ENCODE measurements at places on chromosomes 7 and 10.

- DNase-seq = no peak
Measured at GRCh38 chr7:3380886-3381685, 80.0 kb downstream of the SDK1 start.

DNA sequence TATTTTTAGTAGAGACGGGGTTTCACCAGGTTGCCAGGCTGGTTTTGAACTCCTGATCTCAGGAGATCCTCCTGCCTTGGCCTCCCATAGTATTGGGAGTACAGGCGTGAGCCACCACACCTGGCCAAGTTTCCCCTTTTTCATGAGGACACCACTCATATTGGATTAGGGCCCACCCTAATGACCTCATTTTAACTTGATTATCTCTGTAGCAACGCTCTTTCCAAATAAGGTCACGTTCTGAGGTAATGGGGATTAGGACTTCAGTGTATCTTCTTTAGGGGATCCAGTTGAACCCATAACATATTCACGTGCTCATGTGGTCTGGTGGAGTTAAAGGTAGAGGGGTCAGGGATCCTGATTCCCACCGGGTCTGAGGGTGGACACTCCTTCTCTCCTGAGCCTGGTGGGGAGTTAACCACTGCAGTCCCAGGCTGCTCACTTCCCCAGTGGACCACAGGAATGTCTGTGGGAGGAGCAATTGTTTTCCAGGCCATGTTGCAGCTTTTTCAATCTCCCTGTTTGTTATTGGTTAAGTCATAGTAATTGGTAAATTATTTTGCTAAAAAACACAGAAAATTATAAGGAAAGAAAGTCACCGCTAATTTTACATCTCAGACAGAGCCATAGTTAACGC is 130.5 kb downstream of the GRK5 start:
- DNase-seq = no peak

DNA sequence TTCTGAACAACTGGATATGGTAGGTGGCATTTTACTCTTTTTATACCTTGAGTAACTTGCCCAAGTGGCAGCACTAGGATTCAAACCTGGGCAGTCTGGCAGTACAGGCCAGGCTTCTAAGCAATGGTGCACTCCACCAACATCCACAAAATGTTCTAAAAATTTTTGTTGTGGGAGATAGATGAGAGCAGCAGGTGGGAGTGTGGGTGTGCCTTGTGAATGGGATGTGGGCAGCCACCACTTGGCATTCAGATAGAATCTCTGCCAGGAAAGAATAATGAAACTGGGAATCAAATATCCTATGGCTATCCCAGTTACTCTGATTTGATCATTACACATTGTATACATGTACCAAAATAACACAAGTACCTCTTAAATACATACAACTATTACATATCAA is 810.7 kb downstream of the MAGI2 start:
- no peak for DNase-seq

GRCh38 chr10:77074104-77074624 is 563.4 kb downstream of the KCNMA1 start:
- no peak for DNase-seq

DNA sequence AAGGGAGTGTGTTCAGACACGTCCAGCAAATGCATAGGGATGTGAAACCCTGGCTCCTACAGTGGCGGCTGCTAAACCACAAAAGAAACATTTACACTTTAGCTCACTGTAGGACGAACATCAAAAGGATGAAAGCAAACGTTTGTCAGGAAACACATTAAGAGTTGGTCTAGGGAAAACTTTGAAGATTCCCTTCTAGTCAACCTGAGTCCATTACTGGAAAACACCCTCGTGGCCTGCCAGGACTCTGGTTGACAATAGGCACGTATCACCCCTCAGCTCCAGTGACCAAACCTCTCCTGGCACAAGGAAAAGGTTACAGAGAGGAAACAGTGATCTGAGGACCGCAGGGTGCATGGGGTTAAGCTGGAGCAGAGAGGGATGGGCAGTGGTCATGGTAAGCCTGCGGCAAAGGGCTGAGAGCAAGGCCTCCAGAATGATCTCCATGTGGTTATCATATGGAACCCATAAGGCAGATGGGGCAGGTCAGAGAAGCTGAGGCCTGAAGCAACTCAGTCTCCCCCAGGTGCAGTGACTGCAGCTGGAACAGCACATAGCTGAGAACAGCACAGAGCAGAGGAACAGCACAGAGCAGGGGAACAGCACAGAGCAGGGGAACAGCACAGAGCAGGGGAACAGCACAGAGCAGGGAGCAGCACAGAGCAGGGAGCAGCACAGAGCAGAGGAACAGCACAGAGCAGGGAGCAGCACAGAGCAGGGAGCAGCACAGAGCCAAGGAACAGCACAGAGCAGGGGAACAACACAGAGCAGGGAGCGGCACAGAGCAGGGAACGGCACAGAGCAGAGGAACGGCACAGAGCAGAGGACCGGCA is 49.9 kb downstream of the CHST15 start:
- DNase-seq = no peak

DNA sequence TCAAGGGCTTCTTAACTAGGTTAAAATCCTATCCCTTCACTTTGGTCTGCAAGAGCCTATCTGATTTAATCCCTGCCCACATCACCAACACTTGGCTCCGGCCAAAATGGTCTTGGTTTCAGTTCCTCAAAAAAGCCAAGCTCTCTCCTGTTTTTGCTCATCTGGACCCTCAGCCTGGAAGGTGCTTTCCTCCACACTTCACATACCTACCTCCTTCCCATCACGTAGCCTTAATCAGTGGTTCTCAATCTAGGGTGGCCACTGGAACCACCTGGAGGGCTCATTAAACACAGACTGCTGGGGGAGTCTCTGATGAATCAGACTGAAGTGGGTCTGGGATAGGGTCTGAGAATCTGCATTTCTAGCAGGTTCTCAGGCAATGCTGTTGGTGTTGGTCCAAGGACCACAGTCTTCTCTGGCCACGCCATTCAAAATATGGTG is 227.0 kb upstream of the AOAH start:
- DNase-seq = no peak

GRCh38 chr7:76262683-76263402 is 39.6 kb upstream of the HSPB1 start:
- DNase-seq = peak; percentile 73

GRCh38 chr10:129788215-129788614 is 175.9 kb downstream of the EBF3 start:
- no peak for DNase-seq

DNA sequence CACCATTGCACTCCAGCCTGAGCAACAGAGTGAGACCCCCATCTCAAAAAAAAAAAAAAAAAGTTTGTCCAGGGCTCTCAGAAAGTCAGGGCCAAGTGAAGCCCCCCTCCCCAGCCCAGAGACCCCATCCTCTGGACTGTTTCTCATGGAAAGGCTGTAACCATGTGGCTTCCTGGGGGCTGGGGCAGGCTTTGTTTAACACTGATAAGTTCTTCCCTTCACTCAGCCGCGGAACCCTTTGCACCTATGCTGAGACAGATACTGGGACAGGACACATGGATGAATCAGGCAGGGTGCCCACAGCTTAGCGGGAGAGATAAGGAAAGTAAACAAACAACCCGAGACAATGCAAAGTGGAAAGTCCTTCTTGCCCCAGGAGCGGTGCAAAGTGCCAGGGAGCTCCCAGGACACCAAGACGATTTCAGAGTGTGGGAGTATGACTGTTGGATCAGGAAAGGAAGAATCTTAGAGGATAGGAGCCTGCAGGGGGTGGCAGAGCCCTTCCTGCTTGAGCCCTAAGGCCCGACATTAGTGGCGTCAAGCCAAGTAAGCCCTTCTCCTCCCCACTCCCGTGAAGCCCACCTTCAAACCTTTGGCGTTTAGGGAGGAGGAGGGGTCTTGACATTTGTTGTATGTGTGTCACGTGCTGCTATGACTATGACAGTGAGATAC is 11.6 kb downstream of the MLXIPL start:
- DNase-seq = peak; percentile 62

DNA sequence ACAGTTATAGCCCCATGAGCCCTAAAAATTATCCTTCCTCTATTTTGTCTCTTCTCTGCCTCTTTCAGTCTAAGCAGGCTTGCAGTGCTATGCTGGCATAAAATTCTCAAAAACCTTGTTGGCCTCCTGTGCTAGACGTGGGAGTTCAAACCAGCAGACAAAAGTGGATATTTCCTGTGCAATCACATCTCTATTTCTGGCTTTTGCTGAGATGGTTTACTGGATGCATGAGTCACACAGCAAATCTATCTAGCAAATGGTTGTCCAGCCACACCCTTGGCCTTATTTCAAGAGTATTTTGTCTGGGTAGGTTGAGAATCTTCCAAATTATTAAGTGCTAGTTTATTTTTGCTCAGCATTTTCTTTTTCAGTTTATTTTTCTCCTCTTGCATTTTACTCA is 370.8 kb downstream of the CDC14C start:
- DNase-seq = peak; percentile 76

GRCh38 chr10:28997734-28998133 is 291.1 kb upstream of the LYZL1 start:
- DNase-seq = no peak

DNA sequence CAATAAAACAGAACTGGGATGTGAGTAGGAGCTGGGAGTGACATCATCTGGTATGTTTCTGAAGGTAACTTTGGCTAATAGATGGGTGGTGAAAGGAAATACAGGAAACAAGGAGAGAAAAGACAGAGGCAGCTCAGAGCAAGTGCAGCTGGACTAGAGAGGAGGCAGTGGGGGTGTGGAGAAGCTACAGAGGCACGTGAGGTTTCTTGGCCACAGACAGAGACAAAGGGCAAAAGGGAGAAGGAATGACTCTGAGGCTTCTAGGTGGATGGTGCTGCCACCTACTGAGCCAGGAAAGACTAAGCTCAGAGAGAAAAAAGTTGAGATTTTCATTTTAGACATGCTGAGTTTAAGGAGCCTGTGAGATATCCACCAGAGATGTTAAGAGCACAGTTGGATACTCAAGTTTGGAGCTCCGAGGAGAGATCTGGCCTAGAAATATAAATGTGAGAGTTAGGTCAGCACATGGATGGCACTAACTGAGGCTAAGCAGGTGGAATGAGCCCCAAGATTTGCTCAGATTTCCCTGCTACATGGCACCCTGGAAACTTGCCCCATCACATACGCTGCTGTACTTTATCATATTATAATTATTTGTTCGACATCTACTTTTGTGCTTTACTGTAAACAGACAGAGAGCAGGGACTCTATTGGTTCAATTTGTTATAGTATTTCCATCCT is 293.0 kb upstream of the IMMP2L start:
- DNase-seq = peak; percentile 62

DNA sequence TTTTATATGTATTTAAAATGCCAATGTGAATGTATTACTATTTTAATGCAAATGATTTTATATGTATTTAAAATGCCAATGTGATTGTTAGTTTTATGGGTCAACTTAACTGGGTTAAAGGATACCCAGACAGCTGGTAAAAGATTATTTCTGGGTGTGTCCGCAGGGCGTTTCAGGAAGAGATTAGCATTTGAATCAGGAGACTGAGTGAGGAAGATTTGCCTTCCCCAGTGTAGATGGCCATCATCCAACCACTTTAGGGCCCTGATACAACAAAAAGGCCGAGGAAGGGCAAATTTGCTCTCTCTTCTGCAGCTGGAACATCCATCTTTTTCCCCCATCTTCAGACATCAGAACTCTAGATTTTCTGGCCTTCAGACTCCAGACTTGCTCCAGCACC is 116.2 kb downstream of the BAMBI start:
- DNase-seq = peak; percentile 6

DNA sequence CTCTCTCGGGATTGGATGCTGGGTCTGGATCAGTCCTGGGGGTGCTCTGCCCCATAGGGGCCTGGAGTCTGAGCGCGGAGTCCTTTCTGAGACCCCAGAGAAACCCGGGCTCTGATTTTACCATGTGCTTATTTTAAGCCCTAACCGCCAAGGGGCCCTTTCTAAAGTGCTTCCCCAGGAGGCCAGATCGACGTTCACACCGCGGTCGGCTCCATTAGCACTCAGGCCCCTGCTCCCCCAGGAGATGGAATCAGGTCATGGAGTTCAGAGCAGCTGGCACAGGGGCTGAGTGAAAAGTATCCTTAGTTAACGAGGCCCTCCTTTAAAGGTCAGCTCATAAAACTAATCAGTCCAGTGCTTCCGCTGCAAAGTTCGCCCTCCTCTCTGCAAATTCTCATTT is 159.4 kb upstream of the COBL start:
- DNase-seq = no peak

DNA sequence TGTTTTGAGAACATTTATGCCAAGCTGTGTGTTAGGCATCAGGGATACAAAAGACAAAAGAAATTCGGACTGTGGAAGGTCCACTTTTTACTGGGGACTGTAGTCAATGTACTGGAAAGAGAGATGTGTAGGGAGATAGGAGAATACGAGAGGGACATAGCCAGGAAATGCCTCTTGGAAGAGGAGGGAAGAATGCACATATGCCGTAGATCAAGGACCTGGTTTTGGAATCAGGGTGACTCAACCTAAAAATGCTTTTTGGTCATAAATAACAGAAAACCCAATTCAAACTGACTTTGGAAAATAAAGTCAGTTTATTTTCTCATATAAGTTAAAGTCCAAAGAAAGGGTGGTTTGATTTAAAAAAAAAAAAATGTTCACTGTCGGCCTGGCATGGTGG is 140.3 kb upstream of the TCF7L2 start:
- DNase-seq = no peak

DNA sequence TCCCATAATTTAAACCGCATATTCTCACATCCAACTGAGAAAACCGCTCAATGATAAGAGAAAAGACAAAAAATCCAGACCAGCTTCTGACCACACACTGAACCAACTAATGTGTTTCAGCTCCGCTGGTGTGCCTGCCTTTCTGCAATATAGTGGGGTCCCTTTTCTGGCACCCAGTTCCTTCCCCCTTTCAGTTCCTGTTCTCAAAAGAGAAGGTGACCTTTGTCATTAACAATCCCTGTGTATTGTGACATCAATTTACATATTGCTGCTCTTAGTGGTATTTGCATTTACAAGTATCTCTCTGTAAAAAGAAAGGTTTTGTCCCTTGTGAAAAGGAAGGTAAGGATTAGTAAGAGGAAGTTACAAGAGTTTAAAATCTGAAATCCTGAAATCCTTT is 1.4 kb downstream of the PPP1R17 start:
- DNase-seq = no peak

Measured in PC-3 (cell line).